ENCODE measurements at places on chromosomes 4 and X. TPM values are rescaled to one million over a fixed set of nuclear protein-coding genes. Genes with fewer than 3 reads are reported as not detected.
A peak's percentile ranks its signal among the peaks of the same experiment; 100 is the strongest.

Gene APELA
- 0.89 TPM for total RNA-seq

Gene TLR3
- 2.6 TPM for total RNA-seq

- H3K27me3 ChIP-seq = no peaks in the 10 kb centered on the region
- DNase-seq = no peak
- H3K4me1 ChIP-seq = peaks cover 5% of the 10 kb centered on the region
- H3K36me3 ChIP-seq = no peaks in the 10 kb centered on the region
- H3K27ac ChIP-seq = peak overlapping the region; percentile 71
These were observed 303.7 kb downstream of the ARHGAP24 start for GRCh38 chr4:85778632-85779131.

GRCh38 chr4:48931459-48931858 lies 24.9 kb upstream of the OCIAD2 start:
- H3K4me1 ChIP-seq = no peaks in the 10 kb centered on the region
- no peaks in the 10 kb centered on the region for H3K27me3 ChIP-seq
- H3K4me3 ChIP-seq = no peak overlapping the region
- DNase-seq = no peak
- no peaks in the 10 kb centered on the region for H3K36me3 ChIP-seq

DNA sequence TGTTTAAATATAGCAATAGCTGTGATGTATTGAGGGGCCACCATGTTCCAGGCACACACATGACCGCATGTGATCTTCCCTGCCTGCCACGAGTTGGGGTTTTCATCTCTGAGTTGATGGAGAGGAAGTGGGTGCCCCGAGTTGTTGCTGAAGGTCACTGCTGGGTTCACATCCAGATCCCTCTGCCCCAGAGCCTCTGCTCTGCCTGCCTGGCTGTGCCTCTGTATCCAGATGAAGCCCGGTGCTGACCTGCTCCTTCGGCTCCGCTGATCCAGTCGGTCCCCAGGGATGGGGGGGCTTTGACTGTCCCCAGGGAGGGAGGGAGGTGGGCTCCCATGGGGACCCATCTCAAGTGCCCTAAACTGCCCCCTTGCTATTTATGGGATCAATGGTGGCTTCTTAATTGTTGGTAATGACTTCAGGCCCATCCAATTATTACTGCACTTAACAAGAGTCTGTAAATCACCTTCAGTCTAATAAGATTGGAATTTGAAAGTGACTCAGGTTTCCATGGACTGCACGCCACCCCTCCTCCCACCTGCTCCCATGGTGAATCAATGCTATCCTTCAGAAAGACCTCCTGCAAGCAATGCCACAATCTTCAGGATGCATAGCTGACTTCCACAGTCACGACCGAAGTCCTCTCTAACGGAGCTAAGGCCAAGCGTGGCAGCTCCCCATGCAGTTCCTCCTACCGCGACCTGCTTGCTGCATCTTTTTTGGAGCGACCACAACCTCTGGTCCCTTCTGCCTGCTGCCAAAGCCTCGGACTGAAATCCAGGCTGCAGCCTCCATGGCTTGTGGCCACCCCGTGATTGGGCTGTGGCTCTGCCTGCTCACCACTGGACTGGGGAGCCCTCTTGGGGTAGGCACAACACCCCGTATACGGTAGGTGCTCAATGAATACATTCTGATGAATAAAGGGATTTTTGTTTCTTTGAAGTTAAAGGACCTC lies 73.1 kb downstream of the CPZ start:
- H3K36me3 ChIP-seq = no peaks in the 10 kb centered on the region
- no peaks in the 10 kb centered on the region for H3K27me3 ChIP-seq
- DNase-seq = no peak
- H3K27ac ChIP-seq = no peak overlapping the region
- no peaks in the 10 kb centered on the region for H3K4me1 ChIP-seq
- H3K4me3 ChIP-seq = no peak overlapping the region

DNA sequence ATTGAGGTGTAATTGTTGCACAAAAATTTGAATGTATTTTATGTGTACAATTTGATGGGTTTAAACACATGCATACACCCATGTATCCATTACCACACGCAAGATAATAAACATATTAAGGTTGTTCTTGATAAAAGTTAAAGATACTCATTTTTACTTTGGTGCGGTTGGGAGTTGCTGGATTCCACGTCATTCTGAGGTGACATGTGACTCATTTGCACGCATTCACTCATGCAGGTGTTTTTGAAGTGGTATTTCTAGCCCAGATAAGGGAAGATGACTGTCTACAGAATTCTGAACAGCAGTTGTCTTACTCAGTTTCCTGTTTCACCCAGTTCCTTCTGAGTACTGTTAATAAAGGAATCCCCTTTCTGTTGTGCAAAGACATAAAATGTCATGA lies 142.0 kb downstream of the RTL3 start:
- H3K4me3 ChIP-seq = no peak overlapping the region
- H3K36me3 ChIP-seq = no peaks in the 10 kb centered on the region
- peaks cover 2% of the 10 kb centered on the region for H3K4me1 ChIP-seq
- DNase-seq = peak; percentile 52

Measured in astrocyte (in vitro differentiated cells and primary cell).